CD4-positive, alpha-beta T cell treated with Interleukin-6 at 100 ng/mL for 8 hours (primary cell): ENCODE measurements at places on chromosomes 3 and 15.

DNA sequence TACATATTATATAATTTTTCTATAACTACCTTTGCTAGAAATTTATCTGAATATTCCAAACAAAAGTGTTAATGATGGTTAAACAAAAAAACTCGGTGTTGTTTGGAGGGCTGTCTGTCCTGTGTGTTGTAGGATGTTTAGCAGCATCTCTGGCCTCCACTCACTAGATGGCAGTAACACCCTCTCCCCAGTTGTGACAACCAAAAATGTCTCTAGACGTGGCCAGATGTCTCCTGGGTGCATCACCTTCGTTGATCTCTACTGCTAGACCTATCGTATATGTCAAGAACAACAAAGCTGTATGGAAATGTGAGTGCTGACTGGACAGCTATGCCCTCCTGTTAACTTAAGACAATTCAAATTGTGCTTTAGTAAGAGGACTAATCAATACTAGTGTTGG is 14.1 kb downstream of the ANKRD34C start:
- DNase-seq: no peak

DNA sequence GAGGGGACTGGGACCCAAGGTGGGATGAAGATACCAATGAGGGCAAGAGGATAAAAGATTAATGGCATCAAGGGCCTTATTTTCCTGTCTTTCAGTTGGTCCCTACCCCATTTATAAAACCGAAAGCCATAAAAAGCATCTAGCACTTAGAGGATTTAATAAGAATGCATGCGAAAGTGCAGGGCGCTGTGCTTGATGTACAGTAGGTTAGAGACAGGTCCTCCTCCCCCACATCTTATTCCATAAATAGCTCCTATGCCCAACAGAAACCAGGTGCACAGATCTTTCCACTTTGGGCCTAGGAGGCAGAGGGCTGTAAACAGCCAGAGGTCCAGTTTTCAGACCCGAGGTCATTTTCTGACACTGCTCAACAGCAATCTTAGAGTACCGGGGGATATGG is 1.2 kb downstream of the LPCAT4 start:
- no peak for DNase-seq

DNA sequence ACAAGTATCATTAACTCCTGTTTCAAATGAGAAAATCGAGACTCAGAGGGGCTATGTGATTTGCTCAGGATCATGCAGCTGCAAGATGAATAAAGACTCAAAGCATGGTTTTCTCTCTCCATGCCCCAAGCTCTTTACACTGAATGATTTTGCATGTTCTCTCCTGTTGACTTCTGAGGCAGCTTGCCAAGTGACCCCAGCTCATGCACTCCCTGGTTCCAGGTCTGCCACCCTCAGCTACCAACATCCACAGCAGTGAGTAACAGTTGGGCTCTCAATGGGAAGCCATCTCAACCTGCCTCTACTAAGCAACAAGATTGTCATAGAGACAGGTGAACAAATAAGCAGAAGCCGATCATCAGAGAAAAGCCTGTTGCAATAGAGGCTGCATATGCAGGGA is 116.9 kb upstream of the GADL1 start:
- no peak for DNase-seq

DNA sequence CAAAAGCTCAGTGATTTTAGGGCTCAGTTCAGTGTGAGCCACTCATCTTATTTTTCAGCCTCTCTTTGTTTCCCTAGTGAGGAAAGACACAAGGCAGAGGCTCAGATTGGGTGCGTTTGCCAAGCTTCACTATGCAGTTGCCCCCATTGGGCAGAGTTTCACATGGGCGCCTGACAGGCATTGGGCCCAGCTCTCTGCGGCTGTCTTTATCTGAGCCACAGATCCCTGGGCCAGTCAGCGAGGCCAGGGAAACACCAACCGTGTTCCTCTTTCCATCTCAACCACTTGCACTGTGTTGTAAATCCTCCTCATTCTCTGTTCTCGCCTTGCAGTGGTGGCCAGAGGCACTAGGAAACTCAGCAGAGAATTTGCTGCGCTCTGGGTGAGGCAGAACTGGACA is 10.8 kb downstream of the ESYT3 start:
- no peak for DNase-seq

DNA sequence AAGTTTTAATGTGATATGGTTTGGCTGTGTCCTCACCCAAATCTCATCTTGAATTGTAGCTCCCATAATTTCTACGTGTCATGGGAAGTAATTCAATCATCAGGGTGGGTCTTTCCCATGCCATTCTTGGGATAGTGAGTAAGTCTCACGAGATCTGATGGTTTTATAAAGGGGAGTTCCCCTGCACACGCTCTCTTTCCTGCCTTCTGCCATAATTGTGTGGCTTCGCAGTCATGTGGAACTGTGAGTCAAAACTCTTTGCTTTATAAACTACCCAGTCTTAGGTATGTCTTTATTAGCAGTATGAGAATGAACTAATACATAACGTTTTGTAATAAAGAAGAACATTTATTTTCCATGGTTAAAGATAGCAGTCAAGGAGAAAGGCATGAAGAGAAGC is 39.2 kb upstream of the GOLIM4 start:
- no peak for DNase-seq

DNA sequence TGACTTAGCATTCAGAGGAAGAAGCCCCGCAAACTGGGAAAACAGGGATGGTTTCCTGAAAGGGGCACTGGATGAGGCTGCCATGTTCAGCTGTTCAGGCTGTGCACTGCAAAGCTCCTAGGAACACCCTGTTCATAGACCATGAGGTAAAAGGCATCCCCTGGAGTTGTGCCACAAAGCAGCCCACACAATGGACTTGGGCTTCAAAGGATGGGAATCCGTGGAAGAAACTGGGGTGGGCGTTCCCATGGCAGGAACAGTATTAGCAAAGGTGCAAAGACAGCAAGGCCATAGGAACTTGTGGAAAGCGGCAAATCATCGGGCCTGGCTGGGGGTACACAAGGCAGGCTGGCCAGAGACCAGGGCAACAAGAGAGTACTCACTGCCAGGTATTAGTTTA is 8.9 kb downstream of the OXTR start:
- DNase-seq: no peak

GRCh38 chr3:32113566-32113965 is 7.1 kb downstream of the GPD1L start:
- DNase-seq: no peak

DNA sequence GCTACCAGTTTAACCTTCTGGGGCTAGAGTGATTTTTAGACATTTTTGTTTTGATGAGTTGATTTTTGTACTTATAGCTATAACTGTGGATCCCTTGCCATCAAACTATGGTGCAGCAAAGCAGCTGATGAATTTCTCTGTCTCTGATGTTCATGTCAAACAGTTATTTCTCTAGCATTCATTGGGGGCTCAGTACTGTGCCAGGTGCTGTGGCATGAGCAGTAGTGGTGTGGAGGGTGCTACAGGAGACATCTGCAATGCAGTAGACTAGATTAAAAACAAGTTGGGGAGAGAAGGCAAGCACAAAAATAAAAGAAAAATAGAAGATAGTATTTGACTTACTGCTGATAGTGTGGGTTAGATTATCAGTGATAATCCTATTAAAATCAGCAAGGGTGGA is 95.3 kb downstream of the AKAP13 start:
- DNase-seq: no peak

DNA sequence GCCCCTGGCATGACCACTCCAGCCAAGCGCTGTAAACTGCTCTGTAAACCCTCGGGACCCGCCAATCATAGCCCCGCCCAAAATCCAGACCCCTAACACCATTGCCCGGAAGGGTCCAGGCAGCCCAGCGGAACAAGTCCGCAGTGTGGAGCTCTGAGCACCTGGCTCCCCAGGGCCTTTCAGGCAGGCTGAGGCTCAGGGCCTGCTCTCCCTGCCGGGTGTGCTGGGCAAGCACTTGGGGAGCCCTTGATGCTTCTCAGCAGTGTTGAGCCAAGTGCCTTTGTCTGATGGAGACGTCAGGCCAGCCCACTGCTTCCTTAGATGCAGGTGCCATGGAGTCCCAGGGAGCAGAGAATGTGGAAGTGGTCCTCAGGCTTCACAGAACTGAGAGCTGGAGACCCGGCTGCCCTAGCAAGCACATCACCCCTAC is 106.2 kb downstream of the TLE3 start:
- DNase-seq: no peak

DNA sequence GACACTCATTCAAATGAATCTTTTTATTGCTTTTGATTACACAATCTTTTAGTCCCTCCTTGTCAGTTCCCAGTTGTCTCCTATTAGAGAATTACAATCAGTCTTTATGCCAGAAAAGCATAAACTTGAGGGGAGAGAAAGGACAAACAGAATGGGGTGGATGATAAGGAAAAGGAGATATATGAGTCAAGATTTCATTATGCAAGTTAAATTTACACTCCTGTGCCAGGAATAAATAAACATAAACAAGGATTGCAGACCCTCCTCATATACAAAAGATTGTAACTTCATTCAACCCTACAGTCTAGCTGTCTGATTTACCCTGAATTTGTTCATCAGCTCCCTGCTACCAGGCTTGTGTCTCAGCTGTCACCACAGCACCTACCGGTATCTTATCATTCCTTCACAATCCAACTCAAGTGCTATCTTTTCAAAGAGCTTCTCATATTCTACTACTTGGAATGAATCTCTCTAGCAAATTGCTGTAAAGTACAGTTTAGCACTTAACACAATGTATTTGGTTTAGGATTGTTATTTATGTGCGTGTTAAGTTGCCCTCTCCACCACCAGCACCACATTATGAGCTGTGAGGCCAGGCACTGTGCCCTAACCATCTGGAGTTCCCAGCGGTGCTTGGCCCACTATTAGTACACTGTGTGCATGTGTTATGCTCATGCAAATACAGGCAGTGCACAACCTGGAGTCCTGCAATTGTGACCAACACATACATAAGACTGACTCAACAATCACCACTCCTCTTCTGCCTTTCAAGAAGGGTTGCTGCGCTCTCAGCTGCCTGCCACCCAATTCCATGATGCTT is 504.1 kb downstream of the TBL1XR1 start:
- DNase-seq: no peak

GRCh38 chr3:3553236-3553635 is 246.0 kb upstream of the LRRN1 start:
- DNase-seq: no peak

DNA sequence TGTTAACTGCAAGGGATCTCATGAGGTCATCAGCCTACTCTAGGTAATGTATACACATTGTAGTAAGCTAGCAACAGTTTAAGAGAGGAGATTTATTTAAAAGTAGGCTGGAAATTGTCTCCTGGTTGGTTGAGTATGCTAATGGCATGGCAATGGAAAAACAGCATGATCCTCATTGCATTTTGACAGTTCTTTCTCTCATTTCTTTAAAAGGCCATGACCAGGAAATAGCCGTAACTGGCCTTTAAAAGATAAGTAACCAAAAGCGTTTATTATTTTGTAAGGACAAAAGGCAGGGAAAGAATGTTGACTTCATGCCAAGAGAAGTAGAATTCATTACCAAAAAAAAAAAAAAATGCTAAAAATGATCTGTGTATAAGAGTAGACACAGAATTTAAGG is 310.3 kb downstream of the FGF12 start:
- no peak for DNase-seq

DNA sequence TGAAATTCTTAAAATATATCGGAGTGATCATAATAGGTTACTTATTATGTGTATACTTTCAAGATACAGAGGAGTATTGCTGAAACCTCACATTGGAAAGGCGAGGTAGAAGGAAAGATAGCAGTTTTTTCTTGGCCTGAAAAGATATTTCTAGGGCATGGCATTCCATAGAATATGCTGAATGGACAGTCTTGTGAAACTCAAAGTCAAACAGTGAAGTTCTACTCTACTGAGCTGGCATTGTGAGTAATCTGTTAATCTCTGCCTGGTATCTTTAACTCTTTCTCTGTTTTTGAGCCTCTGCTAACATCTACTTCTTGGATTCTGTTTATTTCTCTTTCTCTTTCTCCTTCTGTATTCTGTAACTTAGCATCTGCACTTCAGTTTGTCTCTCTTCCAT is 176.3 kb upstream of the ZBTB20 start:
- no peak for DNase-seq

DNA sequence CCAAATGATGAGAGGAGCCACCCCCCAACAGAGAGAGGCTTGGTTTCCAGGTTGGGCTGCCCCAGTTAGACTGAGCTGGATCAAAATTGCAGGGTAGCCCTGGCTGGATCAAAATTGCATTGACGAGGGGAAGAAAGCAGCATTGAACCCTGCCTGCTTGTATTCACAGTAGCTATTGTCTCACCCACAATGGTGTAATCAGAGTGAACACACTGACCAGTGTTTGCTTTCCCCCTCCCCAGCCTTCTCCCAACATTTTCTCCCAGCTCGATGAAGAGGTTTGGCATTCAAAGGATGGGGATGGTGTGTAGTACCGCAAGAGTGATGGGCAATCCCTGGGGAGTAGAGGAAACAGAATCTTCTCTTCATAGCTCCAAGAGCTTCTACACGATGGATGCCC is 223.8 kb downstream of the ADAMTS9 start:
- no peak for DNase-seq

DNA sequence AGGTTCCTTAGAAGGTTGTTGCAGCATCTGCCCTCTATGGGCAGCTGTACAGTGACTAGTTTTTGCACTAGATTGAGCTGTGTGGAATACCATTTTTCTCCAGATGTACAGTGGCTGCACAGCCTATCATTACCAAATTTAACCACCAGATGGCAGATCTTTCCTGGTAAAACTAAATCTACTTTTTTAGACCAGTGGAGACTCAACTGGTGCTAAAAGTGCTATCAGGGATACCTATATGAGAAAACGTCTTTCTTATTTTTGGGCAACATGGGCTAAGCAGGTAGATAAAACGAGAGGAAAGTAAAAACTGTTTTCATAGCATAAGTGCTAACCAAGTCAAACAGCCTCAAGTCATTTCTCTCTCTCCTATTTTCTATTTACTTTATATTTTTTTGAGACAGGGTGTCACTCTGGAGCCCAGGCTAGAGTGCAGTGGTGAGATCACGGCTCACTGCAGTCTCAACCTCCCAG is 21.2 kb downstream of the IGSF10 start:
- DNase-seq: peak; percentile 15

GRCh38 chr3:151351219-151351618 is 21.9 kb upstream of the P2RY13 start:
- no peak for DNase-seq

DNA sequence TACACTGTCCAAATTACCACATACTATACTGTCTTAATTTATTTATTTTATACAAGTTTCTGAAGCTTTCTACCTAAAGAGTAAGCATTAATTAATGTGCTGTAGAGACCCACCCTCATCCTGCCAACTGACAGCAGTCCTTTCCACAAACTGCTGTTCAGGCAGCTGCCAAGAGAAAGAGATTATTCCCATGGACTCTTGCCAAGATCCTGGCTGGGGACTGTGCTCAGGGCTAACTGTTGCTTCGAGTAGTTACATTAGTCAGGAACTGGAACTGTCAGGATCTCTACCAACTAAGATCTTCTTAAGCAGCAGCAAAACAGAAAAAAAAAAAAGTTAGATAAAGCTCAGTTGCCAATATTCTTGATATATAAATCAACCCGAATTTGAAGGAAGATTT is 398.8 kb downstream of the MECOM start:
- no peak for DNase-seq

GRCh38 chr3:160279657-160280056 is 54.4 kb downstream of the C3orf80 start:
- no peak for DNase-seq

GRCh38 chr15:60536314-60536713 is 57.4 kb upstream of the ICE2 start:
- DNase-seq: no peak
